ENCODE measurements at places on chromosomes 6 and 20.

- DNase-seq: no peak
These were observed 95.0 kb downstream of the ARHGAP18 start for GRCh38 chr6:129615020-129615419.

- no peak for DNase-seq
These were observed 4.3 kb downstream of the PPP1R11 start for GRCh38 chr6:30071081-30071818.

DNA sequence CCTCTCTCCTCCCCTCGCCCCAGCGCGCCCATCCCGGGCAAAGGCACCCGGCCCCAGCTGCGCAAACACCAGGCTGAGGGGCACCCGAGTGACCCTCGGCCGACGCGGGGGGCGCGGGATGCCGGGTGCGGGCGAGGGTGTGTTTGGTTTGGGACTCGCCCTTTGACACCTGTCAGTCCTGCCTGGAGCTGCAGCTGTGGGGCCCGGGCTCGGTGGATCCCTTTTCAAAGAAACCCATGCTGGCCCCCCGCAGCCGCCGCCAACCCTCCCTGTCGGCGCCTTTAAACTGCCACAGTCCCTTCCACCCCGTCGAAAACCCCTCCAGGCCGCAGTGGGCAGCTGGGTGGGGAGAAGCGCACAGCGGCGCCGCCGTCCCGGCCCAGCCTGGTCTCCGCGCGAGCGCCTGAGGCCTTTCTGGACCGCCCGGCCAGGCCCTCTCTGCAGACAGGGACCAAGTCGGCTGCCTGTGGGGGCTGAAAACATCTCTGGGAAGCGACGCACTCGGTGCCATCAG is 5.5 kb downstream of the FOXQ1 start:
- DNase-seq: no peak

DNA sequence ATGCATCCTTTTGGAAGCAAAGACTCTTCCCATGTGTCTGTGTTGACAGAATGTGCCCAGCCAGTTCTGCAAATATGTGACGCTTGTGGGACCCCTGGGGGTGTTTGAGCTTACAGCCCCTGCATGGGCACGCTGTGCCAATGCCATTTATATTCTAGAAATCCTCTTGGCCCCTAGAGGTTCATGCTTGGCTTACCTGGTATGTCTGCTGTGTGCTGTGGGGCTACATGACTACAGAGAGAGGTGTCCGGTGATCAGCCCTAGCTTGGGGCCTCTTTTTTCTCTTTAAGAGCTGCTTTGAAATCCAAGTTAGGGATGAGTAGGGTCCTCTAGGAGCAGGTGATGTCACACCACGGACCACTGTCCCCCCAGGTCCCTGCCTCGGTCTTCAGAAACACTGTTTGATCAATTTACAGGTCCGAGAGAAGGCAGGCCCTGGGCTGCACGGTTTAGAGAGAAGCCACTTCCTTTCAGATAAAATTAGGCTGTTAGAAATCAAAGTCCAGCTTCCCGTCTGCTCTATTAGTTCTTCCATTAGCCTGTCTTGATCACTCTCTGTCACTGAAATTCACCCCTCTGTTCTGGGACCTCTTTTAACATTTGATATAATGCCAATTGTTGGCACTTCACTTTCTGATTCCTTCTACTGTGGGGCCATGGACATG is 26.5 kb downstream of the BCAS4 start:
- DNase-seq: no peak

DNA sequence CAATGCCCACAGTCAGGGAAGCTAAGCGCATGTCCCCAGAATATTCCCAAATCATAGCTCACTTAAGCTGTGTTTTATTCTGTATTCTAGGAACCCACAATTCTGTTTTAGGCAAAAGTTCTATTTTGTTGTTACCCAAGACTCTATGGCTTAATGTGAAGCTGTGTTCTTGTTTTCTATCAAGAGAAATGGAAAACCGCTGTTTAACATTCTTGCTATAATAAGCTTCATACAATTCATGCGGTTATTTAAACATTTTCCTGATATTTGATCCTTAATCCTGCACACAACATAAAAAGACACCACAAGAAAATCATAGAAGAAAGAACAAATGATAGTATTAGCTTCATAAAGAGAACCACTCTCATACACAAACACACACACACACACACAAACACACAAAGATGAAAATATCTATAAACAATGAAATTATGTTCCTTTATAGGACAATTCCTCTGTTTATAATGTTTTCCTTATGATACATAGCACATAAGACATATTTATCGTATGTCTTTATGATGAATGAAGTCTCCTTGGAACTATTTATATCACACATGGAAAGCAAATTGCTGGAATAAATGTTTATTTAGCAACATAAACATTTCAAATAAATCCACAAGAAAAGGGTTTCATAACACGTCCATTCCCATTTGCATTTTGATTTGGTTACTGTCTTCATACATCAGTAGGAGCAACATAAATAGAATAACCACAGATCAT is 16.4 kb upstream of the COL21A1 start:
- no peak for DNase-seq
